Stimulated activated CD8-positive, alpha-beta memory T cell treated with anti-CD3 and anti-CD28 coated beads, Interleukin-15, amount 100 ng/mL, for 48 hours (primary cell): ENCODE measurements at places on chromosomes 7 and 10.

- no peak for DNase-seq
Measured at GRCh38 chr10:118720685-118721538, 33.9 kb downstream of the CACUL1 start.

DNA sequence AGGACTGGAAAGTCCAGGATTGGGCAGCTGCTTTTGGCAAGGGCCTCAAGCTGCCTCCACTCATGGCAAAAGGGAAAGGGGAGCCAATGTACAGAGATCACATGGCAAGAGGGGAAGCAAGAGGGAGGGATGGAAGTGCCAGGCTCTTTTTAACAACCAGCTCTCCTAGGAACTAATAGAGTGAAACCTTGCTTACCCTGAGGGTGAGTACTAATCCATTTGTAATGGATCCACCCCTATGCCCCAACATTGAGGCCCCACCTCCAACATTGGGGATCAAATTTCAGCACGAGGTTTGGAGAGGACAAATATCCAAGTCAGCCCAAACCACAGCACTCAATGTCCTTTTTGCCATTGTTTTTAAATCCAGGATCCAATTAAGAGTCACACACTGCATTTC is 12.5 kb downstream of the HABP2 start:
- no peak for DNase-seq

GRCh38 chr10:93334901-93335327 is 147.2 kb downstream of the MYOF start:
- no peak for DNase-seq

- DNase-seq = no peak
Measured at GRCh38 chr10:740936-741431, 51.5 kb upstream of the DIP2C start.

DNA sequence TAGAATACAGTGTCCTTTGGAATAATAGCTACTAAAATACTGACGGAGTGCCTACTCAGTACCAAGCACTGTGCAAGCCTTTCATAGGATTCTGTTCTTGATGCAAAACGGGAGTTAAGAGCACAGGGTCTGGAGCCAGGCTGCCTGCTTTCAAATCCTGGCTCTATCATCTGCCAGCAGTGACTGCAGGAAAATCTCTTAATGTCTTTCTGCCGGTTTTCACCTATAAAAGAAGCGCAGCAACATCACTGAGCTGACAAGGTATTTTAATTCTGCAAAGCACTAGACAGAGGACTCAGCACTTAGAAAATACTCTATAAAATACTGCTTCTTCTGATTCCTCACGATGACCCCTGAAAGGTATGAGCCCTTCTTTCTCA is 659 bp downstream of the FIGNL1 start:
- no peak for DNase-seq

DNA sequence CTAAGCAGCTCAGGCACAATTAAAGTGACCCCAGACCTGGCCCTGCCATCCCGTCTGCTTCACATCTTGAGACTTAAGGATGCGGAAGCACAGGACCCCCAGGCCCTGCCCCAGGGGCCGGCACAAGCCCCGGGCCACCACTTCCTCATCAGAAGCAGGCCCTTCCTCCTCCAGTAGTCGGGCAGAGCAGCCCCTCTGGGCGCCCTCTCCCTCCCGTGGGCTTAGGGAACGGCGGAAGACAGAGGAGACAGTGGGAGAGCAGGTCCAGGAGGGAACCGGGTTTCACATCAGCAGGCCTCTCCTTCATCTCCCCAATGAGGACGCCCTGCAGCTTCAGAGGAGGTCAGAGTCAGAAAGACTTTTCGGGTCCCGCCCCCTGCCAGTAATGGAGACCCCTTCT is 135.7 kb upstream of the PPIF start:
- no peak for DNase-seq

GRCh38 chr10:75542906-75543305 is 111.5 kb downstream of the LRMDA start:
- DNase-seq = no peak

GRCh38 chr10:22931948-22932347 is 4.1 kb downstream of the ARMC3 start:
- DNase-seq = no peak

DNA sequence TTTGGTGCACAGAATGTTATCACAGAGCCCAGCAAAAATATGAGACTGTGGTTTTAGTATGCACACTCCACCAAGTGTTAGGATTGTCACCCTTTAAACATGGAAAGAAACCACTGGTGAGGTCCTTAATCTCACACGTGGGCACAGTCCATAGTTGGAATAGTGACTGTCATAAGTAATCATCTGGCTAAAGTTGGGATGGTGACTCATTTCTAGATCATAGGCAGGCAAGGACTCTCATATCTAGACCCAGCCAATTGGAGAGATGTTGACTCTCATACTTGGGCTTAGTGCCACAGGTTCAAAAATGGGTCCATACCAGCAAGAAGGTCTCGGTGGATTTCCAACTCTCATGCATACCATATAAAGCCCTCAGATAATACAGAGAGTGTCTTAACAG is 39.6 kb upstream of the ZNF680 start:
- DNase-seq = no peak

GRCh38 chr7:4198301-4198700 is 483.8 kb upstream of the FOXK1 start:
- DNase-seq = no peak

DNA sequence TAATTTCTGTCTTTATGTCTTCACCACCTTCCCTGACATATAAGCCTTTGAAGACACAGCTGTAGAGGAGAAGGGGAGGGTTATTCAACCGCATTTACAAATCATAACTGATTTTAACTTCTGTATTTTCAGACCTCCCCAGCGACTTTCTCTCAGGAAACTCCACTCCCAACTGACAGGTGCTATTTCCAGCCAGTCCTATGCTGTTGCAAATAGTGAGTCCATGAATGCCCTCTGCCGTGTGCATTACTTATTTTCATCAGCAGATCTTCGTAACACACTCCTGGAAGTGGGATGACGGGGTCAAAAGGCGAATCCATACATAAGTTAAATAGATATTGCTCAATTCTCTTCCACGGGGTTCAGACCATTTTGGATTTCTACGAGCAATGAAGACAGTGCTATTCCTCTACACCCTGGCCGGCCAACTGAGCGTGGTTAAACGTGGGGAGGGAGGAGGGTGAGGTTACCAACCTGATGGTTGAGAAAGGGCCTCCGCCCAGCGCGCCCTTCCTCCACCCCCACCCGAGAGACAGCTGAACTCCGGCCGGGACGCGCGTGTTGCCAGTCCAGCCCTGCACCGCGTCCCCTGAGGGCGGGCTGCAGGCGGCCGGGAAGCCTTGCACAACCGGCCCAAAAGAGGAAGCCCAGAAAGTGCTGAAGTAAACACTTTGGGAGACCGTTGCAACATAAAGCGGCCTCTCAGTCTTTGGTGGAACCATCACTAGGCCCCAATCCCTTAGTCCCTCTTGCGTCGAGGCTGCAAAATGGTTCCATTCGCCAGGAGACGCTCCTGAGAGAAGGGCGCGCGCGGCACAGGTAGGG is at the start of gene APBB1IP:
Gene APBB1IP, plus strand, starts transcription at position 705 of the 825 bp plus-strand sequence. CDS start 53,986 bp downstream, outside the sequence.
- DNase-seq = peak; percentile 30

DNA sequence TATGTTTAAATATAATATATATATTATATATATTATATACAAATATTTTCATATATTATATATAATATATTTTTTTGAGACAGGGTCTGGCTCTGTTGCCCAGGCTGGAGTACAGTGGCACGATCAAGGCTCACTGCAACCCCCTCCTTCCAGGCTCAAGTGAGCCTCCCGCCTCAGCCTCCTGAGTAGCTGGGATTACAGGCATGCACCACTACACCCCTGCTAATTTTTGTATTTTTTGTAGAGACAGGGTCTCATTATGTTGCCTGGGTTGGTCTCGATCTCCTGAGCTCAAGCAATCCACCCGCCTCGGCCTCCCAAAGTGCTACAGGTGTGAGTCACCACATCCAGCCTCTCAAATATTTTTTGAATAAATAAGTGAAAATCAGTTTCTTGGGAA is 215.5 kb downstream of the GATA3 start:
- no peak for DNase-seq

DNA sequence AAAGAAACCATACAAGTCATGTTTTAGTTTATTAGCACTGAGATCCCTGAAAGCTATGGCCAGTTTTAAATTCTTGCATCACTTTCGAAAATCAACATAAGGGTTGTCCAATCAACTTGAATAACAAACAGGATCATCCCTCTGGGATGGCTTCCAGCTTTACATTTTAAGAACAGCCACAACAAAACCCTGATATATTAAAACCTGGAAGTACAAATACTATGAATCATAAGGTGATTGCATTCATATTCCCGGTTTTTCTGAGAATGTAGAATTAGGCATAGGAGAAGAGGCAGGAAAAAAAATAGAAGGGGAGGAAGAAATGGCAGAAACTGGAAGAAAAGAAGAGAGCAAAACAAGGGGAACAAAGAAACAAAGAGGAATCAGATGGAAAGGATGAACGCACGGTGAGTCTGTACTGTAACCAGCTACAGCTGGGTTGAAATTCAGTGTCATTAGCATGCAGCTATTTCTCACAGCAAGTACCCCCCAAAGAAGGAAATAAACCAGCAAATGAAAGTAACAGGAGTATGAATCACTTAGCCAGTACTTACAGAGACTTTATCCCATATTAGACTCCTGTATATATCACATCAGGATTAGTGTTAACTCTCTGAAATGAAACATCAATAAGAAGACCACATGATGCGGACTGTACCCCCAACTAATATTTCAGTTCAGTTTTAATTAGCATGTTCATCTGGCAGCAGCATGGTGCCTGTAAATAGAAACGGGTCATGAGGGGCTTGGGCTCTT is 301.3 kb downstream of the RNLS start:
- DNase-seq = no peak

DNA sequence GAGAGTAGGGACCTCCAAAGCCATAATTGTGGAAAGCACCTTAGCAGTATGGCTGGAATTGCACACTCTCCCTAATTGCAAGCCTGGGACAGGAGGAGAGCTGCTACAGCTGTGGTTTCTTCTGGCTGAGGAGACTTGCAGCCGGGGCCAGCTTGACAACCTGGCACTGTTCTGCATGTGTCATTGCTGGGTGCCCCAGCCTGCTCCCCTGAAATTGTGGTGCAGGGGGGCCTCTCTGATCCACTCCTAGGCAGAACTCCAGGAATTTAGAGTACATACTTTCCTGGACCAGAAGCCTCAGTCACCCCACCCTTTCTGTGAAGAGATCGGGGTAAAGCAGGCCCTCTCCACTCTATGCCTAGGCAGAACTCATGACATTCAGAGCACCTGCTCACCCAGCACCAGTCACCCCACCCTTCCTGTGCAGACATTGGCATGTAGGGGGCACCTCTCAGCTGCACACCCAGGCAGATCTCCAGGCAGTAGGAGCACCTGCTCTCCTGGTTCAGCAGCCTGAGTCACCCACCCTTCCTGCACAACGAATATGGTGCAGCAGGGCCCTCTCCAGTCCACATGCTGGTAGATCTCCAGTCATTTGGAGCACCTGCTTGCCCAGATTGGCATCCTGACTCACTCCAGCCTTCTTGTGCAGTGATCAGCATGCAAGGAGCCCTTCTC is 34.4 kb upstream of the DYNC1I1 start:
- no peak for DNase-seq

DNA sequence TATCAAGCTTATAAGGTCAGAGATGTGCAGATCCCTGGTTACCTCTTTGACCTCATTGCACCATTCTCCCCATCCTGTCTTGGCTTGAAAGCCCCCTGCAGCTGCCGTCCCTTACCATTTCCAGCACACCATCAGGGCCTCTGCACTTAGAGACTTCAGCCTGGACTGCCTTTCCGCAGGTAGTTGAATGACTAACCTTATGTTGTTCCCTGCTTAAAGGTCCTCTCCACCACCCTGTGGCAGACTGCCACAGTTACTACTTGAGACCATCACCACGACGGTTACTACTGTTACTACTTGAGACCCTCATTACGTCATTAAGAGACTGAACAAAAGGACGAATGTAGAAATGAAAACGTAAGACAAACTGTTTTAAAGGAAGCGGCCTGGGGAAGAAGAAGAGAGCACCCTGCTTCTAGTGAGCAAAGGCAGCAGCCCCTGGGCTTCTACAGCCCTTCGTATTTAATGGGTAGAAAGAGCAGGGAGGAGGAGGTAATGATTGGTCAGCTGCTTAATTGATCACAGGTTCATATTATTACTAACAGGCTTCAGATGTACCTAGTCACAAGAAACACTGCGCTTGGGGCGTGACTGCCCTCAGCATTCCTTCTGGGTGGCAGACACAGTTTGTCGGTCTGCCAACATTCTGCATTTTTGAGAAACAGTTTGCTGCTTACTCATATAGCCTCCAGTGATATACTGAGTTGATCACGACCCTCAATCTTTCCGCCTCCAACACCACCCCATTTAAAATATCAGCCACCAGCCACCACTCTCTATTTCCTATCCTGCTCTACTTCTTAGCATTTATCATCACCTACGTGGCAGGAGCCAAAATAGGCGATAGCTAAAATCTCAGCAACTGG is 74.1 kb upstream of the PARD3 start:
- DNase-seq = no peak

DNA sequence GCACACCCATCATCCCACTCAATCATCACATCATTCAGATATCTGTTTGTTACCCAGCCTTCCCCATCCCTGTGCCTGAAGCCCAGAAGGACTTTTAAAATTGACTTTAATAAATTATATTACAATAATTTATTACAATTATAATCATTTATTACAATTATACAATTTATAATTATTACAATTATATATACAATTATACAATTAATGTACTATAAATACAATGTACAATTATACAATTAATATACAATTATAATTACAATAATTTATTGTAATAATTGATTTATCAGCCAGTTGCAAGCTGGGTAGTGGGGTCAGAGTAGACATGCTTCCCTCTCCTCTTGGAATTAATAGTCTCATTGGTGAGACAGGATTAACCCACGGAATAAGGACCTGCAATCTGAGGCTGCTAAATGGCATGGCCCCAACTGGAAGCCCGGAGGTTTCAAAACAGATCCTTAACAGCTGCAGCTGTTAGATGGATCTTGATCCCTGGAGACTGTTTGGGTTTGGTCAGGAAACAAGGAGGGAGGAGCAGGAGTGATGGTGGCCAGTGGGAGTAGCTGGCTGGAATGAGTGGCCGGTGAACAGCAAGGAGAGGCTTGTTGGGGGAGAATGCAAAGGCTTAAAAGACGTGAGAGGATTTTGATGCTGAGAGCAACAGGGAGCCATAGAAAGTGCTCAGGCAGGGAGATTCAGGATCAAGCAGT is 402.8 kb upstream of the PODXL start:
- DNase-seq = no peak

DNA sequence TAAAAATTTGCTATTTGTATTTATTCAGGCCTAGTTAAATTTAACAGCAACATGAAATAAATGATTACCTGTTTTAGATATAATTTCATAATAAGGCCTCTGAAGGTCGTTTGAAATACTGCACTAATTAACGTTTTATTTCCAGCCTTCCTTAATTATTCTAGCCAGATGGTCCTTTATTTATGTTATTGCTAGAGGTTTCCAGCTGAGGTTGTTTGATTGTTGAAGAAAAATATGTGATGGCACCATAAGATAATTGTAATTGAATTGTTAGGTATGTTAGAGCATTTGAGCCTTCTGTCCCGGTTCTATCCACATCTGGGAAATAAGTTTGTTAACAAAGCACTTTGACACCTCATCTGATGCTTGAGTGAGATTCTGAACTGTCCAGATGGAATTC is 556.1 kb downstream of the ATRNL1 start:
- DNase-seq = no peak

GRCh38 chr7:39971924-39972323 is 21.9 kb downstream of the CDK13 start:
- DNase-seq = no peak

GRCh38 chr10:17479015-17479615 is 24.7 kb upstream of the ST8SIA6 start:
- DNase-seq = no peak
